Cerebellar nuclear complex (tissue), 1 donor: ENCODE measurements at places on chromosomes 5 and 9.

- DNase-seq: no peak
These were observed 368.3 kb upstream of the ST8SIA4 start for GRCh38 chr5:101271416-101271815.

- no peak for DNase-seq
These were observed 124.7 kb upstream of the RAPGEF1 start for GRCh38 chr9:131864531-131864930.

DNA sequence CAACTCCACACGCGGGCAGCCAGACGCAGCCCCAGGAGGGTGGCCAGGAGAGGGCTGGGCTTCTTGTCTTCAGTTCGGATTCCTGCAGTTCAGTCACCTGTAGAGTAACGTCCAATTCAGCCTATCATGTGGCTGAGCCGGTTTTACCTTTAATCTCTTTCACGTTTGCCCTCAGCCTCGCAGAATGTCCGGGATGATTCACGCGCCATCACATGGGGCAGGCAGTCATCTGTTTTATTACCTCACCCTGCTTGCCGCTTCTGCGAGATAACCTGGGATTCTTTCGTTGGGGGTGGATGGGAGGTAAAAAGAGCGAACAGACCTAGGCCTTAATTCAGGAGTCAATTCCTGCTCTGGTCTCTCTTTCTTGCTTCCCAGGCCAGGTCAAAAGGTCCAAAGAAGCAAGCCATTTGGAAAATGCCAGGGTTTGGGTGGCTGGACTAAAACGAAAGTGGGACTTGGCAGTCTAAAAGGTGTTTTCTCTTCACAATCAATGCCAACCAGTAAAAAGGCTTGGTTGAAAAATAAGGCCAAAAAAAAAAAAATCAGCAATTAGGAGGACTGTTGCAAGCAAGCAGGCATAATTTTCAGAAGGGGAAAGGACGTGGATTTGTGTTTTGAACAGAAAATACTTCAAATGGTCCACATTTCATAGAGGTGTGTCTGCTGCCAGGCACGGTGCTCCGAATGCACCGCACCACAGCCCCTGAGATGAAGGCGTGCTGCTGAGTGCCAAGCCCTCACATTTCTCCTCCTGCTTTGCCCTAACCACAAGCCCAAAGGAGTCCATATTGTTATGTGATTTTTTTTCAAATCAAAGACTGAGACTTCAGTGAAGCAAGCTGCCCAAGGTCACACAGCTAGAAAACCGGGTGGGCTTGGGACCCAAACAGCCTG lies 2.8 kb upstream of the WWC1 start:
- no peak for DNase-seq

DNA sequence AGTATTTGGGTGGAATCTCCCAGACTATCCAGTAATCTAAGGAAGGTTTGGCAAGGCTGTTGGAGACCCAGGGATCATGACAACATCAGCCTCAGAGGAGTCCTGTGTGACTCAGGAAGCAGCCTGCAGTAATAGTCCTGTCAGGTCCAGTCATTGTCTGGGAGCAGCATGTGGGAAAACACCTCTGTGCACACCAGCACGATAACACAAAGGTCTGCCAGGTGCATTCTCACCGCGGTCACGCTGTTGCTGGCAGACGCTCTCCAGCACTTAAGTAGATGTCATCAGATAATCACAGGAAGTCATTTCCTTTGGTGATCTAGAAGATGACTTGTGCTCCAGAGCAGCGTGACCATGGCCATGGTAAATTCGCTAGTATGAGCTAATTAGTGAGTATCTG lies 99.2 kb upstream of the IQGAP2 start:
- DNase-seq: no peak

GRCh38 chr5:31983851-31984250 lies 190.3 kb downstream of the GOLPH3 start:
- DNase-seq: no peak

DNA sequence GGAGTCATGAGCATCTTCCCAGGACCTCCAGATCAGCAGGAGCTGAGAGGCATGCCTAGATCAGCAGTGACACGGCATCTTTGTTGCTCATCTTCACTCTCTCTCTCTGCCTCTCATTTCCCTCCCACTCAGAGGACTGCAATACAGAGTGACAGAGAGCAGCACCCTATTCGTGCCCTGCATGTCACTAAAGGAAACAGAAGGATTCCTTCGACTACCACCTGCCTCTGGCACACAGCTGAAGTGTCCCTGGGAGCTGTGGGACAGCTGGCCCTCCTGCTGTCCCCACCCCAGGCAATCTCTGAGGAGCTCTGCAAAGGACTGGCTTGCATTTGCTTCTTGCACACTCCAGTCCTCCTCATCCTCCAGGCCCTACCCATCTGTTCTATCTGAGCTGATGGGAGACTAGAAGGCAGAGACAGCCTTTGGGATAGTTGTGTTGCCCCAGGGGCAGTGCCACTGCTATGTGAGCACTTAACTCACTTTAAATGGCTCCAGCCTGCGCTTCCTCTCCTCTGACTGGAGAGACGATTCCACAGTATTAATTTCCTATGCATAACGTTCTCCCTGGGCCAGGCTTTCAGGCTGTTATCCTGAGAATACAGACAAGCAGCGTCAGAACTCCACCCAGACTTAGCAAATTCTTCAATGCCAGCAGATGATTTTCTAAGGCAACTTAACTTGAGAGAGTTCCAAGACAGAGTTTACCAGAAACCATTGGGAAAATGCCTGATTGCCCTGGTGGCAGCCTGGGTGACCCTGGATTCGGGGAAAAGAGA lies 167.6 kb upstream of the MAP1B start:
- DNase-seq: peak; percentile 53

DNA sequence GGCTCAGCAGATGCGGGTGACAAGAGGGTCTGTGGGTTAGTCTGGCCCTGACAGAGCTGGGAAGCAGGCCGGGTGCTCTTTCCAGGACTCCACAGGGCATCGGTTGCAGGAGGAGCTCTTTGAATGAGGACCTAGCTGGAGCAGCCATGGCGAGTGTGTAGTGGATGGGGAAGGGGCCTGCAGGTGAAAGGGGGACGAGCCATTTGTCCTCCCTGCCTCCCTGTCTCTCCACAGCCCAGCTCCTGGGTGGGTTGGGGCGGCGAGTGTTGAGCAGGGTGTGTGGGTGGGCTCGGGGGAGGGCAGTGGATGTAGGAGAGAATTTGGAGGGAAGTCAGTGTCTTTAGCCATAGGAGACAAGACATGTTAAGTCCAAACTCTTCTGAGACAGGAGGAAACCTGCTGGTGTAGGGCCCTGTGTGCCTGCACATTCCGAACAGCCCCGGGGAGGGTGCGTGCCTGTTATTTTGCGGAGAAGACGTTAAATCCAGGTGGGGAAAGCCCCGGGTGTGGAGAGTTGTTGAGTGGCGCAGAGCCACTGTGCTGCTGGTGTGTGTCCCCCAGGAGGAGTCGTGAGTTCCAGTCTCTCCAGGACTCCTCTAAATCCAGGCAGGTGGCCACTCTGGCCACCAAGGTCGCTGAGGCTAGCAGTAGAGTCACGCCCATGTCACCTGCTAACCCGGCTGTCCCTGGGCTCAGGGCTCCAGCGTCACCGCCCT lies 73.6 kb downstream of the PSMB7 start:
- no peak for DNase-seq

GRCh38 chr9:90810691-90811090 lies 9.1 kb downstream of the SYK start:
- no peak for DNase-seq

DNA sequence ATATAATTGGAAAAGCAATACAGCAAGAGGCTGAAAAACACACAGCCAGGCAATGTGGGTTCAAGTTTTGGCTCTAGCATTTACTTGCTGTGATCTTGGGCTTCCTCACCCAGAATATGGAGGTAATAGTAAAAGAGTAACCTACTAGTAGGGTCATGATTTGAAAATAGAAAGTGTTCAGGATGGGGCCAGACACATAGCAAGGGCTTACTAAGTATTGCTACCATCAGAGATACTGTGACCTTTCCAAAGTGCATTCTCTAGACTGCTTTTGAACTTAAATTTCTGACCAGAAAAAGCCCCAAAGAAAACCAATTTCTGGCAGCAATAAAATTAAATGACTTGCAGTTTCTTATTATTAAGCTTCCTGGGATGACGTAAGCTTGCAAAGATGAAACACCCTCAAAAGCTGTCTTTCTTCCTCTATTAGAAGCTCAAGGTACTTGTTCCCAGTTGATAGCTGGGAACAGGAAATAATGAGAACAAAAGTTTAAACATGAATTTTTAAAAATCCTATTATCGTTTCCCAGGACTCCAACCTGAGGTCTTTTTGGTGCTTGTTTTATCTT lies 20.3 kb downstream of the SLC45A2 start:
- no peak for DNase-seq

GRCh38 chr9:83418283-83418682 lies 119.9 kb downstream of the FRMD3 start:
- no peak for DNase-seq

DNA sequence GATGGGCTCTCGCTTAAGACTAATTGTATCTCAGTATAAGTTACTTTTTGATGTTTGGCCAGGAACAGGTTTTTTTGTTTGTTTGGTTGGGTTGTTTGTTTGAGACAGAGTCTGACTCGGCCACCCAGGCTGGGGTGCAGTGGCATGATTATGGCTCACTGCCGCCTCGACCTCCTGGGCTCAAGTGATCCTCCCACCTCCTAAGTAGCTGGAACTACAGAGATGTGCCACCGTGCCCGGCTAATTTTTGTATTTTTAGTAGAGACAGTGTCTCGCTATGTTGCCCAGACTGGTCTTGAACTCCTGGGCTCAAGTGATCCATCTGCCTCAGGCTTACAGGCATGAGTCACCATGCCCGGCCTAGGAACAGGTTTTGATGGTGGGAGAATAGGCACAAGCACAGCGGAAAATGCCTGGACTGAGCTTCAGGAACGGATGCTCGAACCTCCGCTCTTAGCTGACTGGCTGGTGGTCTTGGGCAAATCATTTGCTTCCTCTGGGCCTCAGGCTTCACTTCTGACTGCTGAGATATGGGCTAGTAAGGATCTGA lies 11.4 kb upstream of the SYNPO start:
- no peak for DNase-seq

- no peak for DNase-seq
These were observed 76.9 kb upstream of the RPS23 start for GRCh38 chr5:82355053-82355452.

DNA sequence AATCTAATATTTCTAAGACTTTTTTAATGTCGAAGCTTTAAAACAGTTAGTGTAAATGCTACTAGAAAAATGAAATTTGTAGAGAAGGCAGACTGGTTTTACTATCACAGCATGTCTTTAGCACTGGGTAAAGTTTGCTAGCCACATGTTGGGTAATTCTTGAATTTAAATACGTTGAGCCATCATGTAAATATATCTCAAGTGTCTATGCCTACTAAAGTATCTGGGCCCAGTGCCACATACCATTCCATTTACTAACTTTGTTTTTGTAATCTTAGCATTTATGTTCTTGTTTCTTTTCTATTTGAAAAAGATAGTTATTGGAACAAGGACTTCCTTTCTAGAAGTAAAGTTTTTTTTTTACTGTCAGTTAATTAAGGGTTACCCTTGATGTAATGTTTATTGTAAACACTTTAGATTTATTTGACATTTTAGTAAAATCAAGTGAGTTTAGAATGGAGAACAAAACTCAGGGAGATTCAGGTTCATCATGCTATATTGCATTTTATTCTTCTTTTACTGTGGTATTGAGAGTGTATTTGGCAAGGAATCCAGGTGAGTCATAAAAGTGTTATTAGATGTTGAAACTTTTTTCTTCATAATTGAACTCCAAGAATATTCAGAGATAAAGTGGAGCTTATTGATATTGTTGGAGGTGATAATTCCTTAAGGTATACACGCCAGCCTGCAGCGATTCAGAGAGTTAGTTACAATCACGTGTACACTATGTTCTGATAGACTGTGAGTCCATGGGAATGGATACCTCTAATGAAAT lies 182.4 kb downstream of the CCDC171 start:
- DNase-seq: no peak

- DNase-seq: peak; percentile 63
These were observed 433.0 kb downstream of the PDE4D start for GRCh38 chr5:59460368-59461153.

DNA sequence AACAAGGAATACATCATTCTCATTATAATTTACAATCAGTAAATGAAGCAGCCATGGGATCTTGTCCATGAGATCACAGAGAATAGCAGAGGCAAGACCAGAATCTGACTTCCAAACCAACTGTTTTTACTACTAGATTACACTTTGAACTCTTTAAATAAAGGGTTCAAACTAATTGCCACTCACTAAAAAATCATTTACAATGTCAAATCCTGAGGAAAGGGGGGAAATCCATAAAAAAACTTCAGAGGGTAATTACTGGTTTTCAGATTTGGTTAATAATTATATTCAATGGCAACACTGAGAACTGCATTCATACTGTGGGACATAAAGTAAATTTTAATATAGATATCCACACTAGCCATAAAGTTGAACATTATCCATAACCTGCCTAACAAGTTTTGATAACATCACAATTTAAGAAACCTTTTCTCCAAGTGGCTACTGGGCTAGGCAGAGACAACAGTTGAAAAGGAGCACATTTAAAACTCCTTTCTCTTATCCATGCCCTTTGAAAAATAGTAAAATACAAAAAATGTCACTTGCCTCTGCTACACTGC lies 15.9 kb downstream of the PLPP1 start:
- no peak for DNase-seq

DNA sequence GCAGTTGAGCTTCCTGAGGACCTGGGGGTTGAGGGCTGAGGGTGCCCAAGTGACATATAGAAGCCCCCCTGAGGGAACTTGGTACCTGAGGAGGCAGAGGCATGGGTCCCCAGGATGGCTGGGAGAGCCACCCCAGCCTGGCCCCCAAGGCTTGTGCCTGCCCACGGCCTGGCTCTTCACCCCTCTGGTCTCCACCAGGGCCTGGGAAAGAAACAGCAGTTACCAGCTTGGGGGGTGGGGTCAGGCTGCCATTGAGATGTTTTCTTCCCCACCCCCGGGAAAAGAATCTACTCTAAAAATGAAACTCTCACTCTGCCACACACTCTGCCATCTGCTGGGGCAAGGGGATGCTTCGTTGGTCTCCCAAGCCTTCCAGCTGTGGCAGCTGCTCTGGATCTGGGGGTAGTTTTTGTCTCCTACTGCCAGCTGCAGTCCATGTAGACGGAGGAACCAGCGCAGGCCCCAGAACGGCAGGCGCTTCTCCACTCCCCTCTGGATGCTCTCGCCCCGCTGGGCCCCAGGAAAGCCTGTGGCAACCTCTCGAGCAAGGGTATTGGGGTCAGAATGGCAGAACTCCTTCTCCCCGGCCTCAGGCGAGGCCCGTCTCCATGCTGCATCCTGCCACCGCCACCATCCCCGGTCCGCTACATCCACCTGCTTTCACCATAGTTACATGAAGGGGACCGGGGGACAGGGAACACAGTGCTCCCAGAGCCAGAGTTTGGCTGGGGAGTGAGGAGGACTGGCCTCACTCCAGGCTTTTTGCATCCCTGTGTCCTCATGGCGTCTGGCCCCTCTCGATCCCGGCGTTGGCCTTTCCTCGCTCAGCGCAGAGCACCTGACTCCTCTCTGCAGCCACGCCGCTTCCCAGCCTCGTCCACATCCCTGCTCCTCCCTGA lies 123.5 kb downstream of the DAB2IP start:
- peak; percentile 46 for DNase-seq
